ENCODE measurements at places on chromosomes 7 and 10.

- no peak for DNase-seq
Measured at GRCh38 chr7:1748076-1748838, 78.2 kb downstream of the ELFN1 start.

DNA sequence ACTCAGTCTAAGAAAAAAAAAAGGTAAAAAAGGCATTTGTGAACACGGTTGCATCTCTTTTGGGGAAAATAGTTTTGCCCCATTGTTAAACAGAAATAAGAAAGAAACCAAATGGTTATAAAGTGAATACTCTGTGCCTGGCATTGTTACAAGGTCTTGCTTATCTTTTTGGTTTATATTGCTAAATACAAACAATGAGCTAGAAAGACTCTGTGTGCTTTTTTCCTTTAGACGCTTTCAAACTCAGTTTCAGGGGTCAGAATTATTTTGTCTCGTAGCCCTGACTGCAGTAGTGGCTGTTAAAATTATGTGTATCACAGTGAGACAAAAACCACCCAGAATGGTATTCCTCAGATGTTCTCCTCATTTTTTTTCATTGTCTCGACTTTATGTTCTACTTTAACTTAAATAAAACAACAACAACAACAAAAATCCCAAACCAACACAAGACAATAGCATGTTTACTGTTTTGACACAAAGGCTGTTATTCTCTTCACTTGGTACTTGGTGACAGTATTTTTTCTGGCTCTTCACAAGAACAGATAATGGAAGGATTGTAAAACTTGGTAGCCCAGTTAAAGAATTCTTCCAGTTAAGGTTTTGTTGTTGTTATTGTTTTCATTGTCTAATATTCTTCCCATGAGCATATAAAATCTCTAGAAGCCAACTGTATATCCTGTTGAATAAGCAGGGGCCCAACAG, 190.1 kb downstream of the PLXDC2 start:
- DNase-seq = no peak

DNA sequence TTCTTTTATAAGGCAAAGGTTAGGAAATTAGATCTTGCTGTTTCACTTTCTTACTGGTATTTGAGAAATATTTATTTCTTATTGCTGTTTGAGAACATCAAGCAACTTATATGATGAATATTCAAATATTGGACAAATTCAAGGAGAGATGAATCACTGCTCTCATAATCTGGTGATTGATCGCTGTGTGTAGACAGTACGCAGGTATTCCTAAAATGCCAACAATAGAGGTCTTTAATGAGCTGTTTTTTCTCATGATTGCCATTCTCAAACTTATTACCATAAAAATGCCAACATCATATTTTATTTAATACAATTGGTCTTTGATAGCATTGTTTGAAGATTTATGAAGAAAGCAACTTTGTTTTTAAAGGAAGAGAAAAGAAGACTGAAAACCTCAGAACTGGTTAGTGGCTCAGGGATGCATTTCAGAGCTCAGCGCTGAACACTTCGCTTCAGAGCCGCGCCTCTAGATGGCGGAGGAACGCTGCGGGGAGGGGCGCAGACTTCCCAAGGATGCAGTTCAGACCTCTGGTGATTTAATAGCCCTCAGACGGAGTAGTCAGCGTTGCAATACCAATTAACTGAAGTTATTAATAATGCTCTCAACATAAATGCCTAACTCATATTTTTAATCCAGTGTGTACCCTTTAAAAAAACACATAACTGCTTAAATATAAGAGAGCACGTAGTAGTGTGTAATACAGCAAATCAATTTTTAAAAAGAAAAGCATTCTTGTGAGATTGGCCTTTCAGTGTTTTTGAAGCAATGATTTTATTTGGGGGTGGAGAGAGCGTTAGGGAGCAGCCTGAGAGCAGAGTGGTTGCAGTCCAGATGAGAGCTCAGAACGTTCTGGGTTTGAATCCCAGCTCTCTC, 38.5 kb upstream of the STEAP4 start:
- no peak for DNase-seq

DNA sequence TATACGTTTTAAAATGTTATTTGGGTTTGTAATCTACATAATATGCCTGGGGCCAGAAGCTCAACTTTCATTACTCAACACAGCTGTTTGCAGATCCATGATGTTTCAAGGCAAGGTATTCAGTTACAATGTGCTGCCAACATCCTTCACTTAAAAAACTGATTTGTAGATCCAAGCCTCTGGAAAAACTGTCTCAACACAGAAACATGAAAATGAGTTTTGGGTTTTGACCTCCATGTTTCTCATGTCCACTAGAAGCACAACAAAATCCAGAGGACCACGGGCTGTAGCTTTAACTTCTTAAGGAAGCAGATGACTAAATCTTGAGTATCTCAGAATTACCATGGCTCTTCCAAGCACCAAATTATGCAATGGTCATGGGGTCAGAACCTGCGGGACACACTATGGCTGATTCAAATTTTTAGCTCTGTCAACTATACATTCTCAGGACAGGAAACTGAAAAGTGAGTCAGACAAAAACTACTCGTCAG, 247.1 kb upstream of the GRB10 start:
- DNase-seq = no peak

- no peak for DNase-seq
Measured at GRCh38 chr7:157544980-157545680, 208.3 kb downstream of the DNAJB6 start.

GRCh38 chr10:31507427-31507826, 188.4 kb downstream of the ZEB1 start:
- DNase-seq = no peak

DNA sequence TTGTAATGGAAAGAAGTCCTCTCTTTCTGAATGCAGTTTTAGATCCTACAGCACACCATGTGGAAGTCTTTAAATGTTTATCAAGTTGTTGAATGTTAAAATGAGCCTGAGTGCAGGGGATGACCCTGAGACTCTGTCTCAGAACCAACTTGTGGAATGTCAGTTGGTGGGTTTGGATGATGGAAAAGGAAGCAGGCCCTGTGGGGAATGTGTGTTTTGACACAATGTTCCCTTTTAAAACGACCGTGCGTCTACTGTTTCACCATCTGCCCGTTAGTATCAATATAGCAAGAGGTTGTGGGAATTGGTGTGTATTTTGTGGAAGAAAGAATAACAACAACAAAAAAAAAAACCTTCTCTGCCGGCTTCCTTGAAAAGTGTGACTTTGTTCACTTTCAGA, 8.3 kb downstream of the DYNC1I1 start:
- no peak for DNase-seq
